Left renal pelvis (tissue), 4 donors: ENCODE measurements at places on chromosomes 7 and 10. TPM values are rescaled to one million over a fixed set of nuclear protein-coding genes. Genes with fewer than 3 reads are reported as not detected.

- no peak for DNase-seq
These were observed 42.4 kb upstream of the TOMM7 start for GRCh38 chr7:22864855-22865601.

- no peak for DNase-seq
These were observed 15.4 kb upstream of the GIMAP8 start for GRCh38 chr7:150435047-150435389.

GRCh38 chr10:95741807-95742467, 14.0 kb upstream of the ENTPD1 start:
- peak; percentile 43 for DNase-seq

GRCh38 chr7:390761-391410, 100.9 kb downstream of the FOXL3 start:
- DNase-seq = no peak

DNA sequence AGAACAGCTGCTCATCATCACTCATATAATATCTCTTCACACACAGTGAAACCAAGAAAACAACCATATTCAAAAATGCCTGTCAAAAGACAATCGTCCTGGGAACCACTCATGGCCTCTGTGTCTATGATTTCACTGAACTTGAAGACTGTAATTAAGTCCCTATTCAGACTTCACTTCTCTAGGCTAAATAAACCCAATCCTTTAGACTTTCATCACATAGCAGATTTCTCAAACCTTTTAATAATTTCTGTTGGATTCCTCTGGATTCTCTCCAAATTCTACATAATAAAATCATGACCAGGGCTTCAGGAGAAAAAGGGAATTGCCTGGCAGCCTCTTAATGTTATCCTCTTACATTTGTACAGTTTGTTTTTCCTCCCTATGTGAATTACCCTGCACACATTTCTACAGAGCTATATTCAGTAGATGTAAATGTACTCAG, 201.1 kb downstream of the LRRN3 start:
- no peak for DNase-seq

SRGN gene
- polyA plus RNA-seq = 45.6 TPM
